ENCODE measurements at places on chromosomes 6 and 20.

DNA sequence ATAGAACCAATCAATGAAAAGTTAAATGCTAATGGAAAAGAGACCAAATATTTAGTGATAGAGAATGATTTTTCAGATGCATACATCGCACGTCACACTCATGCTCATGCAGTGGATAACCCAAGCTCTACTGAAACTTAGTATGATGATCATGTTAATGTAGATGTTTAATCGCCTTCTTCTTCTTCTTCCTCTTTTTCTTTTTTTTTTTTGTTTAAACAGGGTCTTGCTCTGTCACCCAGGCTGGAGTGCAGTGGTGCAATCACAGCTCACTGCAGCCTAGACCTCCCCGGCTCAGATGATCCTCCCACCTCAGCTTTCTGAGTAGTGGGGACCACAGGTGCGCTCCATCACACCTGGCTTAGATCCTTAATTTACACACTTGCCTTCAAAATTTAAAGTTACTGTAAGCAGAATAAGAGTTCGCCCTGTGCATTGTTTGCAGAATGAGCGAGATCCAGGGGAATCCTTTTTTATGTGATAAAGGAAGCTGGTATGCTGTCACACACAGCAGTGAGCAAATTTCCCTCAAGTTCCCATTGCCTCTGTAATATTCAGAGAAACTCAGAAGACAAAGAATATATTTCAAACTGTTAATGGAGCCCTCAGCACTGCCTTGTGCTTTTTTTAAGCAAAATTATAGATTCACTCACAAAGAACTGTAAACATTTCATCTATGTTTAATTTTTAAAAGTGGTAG lies 194.2 kb upstream of the SGK1 start:
- DNase-seq = no peak

- DNase-seq = no peak
These were observed 71.3 kb downstream of the MANEA start for GRCh38 chr6:95648636-95649035.

DNA sequence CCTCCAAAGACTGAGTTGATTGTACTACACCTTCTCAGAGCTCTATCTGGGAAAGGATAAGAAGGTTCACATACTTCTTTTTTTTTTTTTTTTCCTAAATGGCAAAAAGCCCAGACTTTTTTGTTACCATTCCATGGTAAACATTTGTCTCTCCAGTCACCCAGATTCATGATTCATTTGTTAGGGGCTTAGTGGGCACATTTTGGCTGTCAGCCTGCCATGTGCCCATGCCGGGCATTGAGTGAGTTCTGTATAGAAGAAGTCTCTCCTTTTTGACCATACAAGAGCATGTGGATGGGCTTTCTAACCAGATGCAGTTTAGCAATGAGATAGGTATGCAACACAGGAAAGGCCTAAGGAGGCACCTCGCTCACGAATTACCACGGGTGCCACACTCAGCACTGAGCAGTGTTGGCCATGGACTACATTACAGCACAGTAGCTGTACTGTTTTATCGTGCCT lies 447.5 kb upstream of the HSF2 start:
- DNase-seq = no peak

DNA sequence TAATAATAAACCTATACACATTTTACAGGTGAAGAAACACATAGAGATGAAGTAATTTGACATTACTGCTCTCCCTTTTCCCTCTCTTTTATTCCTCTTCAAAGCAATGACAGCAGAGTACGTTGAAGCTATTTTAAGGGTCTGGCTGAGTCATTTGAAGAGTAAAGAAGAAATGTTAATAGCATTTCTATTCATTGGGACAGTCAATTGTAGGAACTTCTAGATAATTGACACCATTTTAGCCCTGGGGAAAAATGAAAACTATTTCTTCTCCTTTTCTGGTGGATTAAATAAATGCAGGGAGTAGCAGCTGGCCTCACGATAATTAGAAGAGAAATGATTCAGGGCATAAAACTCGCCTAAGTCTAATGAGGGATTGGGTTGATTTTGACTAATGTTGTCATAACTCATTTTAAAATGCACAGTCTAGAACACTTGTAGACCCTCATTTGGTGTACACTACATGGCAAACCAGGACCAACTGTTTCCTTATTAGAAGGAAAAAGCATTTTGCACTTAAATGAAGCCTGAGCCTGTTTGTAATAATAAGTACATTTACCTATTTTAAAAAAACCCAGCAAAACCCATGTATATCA lies 48.1 kb downstream of the RIPOR2 start:
- no peak for DNase-seq

DNA sequence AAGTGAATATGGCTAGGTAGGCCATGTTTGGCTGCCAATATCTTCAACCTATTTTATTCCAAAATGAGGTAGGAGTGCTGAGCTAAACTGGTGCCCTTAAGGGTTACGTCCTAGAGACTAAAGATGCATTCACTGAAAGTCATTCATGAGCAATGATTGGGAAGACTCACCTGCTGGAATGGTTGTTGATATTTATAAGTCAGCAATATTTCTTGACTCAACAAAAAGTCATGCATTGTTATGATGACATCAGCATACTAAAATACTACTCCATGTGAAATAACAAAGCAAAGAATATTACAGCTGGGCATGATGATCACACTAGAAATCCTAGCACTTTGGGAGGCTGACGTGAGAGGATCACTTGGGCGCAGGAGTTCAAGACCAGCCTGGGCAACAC lies 17.6 kb upstream of the NUP153 start:
- no peak for DNase-seq

DNA sequence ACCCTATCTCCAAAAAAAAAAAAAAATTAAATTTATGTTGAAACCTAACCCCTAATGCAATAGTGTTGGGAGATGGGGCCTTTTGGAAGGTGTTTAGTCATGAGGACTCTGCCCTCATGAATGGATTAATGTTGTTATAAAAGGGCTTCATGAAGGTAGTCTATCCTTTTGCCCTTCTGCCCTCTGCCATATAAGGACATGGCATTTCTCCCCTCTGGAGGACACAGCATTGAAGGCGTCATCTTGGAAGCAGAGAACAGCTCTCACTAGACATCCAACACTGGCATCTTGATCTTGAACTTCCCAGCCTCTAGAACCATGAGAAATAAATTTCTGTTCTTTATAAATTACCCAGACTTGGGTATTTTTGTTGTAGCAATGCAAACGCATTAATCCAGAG lies 35.4 kb downstream of the PDYN start:
- DNase-seq = no peak

- DNase-seq = no peak
These were observed 395.4 kb upstream of the SOX4 start for GRCh38 chr6:21198032-21198640.

DNA sequence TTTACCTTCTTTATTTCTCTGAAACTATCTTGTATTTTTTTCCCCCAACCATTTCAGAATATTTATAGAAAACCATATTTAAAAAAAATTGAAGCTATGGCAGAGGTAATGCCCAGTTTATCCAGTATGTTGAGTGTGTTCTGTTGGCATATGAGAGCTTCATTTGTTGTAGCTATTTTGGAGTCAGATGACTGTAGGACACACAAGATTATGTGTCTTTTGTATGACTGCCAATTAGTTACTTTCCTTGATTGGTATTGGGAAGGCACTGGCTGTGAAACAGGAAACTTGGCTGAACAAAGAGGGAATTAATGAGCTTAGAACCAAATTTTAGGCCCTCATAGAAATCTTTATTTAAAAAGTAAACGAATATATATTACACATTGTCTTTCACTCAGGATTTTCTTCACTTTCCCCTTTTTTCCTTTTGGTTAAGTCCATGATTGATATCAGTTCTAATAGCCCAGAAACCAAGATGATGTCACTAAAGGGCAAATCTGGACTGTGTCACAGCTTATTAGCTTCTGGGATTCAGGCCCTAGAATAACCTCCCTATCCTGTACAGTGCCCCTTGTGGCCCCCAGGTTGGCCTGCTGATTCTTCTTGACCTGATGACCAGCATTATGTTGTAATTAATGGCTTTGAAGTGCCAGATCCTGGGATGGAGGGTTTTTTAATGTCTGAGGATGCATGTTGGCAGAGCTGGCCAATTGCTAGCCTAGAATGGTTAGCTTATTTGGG lies 10.1 kb downstream of the CDC5L start:
- DNase-seq = no peak

- no peak for DNase-seq
These were observed 232.8 kb upstream of the EXOC2 start for GRCh38 chr6:925656-926213.

DNA sequence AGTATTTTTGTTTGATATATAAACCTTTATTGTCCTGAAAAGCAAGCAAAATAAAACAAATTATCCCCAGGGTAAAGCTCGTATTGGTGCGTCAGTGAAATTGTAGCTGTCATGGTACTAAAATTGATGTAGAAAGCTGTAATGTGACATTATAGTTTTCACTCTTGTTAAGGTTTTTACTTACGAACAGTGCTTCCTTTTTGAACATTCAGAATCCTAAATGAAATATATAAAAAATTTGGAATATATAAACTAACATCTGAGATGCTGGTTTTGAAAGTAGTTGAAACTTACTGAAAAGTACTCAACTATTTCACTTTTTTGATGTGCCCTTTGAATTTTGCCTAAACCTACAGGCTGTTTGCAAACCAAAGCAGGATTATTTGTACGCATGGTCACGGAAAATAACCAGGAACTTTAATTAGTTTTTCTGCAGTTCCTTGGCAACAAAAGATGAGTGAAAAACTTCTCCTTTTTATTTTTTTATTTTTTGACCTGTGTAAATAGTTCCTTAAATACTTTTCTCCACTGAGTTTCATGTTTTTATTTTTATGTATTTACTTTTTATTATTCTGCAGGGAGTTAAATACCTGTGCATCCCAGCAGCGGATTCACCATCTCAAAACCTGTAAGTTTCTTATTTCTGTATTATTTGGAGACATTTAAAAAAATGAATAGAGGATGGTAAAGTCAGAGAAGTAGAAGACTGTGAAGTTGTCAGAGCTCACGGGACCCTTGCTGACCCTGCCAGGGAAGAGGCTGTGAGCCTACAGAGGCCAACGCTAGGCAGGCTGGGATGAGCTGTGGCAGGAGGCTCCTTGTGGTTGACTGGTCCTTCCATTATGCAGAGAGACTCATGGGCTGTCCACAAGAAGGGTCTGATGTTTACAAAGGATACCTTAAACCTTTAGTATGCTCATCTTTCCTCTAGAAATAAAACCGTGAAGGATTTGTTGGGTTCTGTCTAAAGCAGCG lies 42.5 kb downstream of the DUSP22 start:
- no peak for DNase-seq

DNA sequence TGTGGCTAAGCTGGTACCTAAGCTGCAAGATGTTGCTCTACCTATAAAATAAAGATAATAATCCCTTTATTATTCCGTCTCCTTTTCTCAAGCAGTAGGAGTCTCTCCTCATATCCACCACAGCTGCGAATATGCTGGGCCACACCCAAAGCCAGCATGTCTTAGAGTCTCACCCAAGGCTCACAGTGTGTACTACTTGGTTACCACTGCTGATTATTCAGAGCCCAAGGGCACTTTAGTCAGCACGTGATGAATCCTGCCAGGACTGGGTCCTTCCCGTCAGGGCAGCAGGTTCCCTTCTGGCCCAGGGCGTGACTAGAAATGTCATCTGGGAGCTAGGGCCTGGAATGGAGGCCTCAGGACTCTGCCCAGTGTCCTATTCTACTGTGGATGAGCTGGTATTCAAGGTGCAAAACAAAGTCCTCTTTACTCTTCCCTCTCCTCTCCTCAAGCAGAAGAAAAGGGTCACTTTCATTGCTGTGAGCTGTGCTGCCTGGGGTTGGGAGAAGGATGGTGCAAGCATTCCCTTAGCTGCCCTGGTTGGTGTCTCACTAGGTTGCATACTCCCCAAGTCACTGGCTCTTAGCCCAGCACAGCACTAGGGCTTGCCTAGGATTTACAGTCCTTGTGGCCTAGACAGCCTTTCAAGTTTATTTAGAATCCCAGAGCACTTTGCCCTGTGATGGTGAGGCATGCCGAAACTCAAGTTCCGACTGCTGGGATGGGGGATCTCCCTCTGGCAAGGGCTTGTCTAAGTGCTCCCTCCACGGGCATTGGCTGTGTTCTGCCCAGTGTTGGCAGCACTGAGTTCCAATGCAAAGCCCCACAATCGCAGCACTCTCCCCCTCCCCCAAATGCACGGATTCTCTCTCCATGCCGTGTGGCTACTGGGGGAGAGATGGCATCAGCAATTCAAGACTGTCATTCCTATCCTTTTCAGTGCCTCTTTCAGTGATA lies 320.2 kb downstream of the BTBD9 start:
- no peak for DNase-seq

- no peak for DNase-seq
These were observed 2.1 kb downstream of the COL12A1 start for GRCh38 chr6:75203721-75204120.

GRCh38 chr20:38833857-38834164 lies 28.3 kb downstream of the PPP1R16B start:
- no peak for DNase-seq

DNA sequence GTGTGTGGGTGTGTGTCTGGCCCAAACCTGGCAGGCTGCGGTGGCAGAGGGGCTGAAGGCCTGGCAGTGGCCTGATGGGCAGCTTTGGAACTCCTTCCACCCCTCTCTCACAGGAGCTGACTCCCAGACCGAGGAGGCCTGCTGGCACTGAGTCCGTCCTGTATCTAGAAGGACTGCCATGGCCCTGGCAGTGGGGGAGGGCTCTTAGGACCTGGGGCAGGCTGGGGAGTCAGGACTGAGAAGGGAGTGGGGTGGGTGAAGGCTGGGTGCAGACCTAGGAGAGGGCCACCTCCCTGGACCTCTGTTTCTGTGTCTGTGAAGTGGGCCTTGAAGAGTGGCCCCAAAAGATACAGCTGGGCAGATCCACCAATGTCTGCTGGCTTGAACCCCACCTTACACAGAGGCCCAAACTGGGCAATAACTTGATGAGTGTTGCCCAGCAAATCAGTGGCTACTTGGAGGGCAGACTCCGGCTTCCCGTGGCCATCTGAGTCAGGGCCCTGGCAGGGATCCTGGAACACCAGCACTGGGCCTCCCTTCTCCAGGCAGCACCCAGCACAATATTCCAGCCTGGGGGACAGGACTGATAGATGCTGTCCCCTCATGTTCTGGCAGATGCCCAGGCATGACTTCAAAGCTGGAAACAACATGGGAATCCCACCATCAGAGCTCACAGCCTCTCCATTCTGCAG lies 46.7 kb upstream of the BLCAP start:
- no peak for DNase-seq

GRCh38 chr6:119308991-119309657 lies 40.4 kb downstream of the MAN1A1 start:
- DNase-seq = no peak

- DNase-seq = no peak
These were observed 796.2 kb upstream of the EPHA7 start for GRCh38 chr6:94215552-94215951.

DNA sequence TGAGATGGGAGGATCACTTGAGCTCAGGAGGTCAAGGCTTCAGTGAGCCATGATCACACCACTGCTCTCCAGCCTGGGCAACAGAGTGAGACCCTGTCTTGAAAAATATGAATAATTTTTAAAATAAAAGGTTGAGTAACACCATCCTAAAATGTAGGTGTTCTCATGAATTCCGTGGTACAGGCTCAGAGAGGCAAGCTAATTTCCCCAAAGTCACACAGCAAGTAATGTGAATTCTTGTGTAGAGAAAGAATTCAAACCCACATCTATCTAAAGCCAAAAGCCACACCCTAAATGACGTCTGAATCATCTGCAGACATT lies 80.5 kb downstream of the ZNF217 start:
- no peak for DNase-seq

All from RPMI8226 (cell line).